ENCODE measurements at places on chromosomes 12 and 14.

DNA sequence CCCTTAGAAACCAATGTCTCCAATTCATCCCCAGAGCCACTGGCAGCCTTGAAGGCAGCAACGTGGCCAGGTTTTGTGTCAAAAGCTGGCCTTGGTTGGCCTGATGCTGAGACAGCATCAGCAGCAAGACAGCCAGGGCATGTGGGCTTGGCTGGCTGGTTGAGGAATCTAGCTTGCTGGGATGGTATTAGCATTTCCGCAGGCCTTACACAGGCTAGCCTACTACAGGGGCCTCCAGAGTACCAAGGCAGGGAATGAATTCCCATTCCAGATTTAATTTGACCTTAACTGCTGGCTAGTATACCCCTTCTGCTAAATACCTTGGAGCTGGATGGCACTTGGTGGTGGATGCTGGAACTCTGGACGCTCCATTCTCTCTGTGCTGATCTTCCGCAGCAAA lies 15.8 kb downstream of the NGDN start:
- no peak for DNase-seq

GRCh38 chr12:24374452-24374851 lies 425.0 kb upstream of the SOX5 start:
- DNase-seq, result no peak

DNA sequence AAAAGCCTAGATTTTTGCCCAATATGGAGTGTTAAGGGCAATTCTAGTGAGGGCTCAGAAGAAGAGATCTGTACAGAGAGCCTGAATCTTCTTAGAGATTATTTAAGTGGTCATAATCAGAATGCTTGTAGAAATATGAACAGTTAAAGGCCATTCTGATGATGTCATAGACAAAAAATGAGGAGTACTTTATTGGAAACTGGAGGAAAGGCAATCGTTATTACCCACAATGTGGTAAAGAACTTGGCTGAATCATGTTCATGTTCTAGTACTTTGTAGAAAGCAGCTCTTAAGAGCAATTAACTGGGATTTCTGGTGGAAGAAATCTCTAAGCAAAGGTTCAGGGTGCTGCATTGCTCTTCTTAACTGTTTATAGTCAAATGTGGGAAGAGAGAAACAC lies 36.4 kb upstream of the SYT10 start:
- no peak for DNase-seq

- no peak for DNase-seq
These were observed 72.0 kb downstream of the FOS start for GRCh38 chr14:75350505-75351060.

DNA sequence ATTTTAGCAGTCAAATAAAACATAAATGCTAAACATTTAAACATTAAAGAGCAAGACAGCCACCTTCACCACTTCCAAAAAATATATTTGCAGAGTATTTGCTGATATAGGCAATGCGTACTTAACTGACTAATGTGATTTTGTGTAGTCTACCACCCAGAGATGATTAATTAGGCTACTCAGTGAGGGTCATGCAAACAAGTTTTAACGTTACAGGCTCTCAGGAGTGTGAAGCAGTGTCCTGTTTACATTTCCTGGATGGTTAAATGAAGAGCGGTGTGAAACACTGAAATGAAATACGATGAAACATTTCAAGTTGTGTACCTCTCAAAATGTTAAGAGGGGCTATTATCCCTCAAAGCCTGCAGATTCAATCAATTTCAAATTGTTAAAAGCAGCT lies 165.8 kb upstream of the LRIG3 start:
- no peak for DNase-seq

GRCh38 chr12:5923751-5924150 lies 21.3 kb downstream of the ANO2 start:
- no peak for DNase-seq

DNA sequence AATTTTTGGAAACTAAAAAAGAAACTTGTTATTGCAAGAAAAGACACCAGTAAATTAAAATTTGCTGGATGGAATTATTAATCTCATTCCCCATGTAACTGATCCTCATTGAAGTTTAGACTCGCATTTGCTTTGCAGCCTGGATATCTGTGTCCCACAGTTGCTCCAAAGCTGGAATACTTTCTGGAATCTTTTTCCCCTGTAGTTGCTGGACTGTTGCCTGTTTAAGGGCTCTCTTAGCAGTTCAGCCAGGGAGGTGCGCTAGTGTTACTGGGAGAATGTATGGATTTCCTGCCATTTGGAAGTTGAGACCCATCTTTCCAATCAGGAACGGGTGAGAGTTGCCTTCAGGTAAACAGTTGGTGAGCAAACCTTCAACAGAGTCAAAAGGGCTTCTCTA lies 20.3 kb downstream of the BCL2L14 start:
- no peak for DNase-seq

DNA sequence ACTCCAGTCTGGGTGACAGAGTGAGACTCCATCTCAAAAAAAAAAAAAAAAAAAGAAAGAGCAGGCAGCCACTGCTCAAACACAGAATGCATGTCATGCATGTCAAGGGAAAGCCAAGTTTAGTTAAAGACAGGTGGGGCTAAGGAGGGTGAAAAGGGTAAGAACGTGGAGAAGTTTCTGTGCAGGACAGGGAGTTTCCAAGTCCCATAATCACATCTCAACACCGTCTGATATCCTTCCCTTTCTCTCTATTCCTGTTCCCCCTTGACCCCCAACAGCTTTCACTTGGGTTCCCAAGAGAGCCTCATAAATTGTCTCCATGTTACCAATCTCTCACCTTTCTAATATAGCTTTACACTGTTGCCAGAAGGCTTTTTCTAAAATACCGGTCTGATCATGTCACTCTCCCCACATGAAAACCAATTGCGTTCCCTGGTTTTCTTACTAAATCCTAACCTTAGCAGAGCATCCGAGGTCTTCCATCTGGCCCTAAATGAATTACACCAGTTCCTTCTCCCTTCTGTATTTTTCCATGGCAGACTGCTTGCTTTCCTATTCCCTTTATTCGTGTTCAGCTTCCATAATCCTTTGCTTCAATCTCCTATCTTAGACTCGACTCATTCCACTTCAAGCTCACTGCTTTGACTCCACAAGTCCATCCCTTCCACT lies 37.0 kb downstream of the LIMA1 start:
- DNase-seq, result no peak

DNA sequence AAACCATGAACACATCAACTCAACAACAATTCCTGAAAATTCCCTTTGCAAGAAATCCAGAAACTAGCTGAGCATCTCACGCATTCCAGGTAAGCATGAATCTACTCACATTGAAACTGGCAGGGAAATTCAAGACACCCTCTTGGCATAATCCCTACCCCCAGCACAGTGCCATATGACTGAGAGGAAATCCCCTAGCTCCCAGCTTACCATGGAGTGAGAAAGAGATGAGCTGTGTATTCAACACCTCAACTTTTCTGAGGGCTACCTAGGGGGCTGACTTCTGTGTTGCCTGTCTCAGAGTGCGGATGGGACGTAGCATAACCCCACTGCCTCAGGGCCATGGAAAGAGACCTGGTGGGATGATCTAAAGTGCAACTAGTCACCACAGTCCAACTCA lies 37.7 kb upstream of the GPR132 start:
- DNase-seq, result no peak

DNA sequence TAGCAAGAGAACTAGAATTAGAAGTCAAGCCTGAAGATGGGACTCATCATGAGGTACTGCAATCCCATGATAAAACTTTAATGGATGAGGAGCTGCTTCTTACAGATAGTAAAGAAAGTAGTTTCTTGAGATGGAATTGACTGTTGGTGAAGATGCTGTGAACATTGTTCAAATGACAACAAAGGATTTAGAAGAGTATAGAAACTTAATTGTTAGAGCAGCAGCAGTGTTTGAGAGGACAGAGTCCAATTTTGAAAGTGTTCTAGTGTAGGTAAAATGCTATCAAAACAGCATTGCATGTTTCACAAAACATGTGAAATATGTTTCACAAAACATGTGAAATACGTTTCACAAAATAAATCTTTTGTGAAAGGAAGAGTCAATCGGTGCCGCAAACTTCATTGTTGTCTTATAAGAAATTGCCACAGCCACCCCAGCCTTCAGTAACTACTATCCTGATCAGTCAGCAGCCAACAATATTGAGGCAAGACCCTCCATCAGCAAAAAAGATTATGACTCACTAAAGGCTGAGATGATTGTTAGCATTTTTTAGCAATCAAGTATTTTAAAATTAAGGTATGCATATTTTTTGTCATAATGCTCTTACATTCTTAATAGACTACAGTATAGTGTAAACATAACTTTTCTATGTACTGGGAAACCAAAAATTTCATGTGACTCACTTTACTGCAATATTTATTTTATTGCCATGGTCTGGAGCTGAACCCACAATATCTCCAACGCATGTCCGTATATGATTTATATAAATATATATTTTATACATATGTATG lies 173.4 kb upstream of the BMP4 start:
- DNase-seq, result no peak

- no peak for DNase-seq
These were observed 34.7 kb downstream of the BRI3BP start for GRCh38 chr12:125028106-125028505.

GRCh38 chr12:52601671-52602070 lies 408 bp upstream of the KRT72 start:
- no peak for DNase-seq

DNA sequence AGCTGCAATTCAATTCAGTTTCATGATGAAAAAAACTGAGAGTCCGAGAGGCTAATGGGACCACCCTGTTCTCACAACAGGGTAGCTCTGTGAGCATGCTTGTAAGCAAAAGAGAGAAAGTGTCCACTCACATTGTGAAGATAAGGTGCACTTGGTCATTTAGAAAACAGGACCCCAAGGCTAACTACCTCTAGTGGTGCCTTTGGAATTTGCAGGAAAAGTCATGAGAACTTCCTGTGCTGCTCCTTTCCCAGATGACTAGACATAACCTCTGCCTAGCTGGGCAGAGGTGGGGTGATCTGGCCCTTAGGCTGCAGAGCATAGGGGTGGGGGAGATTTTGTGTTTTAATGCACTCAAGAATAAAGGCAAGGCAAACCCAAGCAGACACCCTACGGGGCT lies 118.9 kb downstream of the STAB2 start:
- DNase-seq, result no peak

- DNase-seq, result no peak
These were observed 69.5 kb downstream of the TBC1D30 start for GRCh38 chr12:64893961-64894360.
